ENCODE measurements at places on chromosomes 6 and 20.

GRCh38 chr6:117156741-117157140 lies 108.6 kb upstream of the VGLL2 start:
- no peak overlapping the region for H3K27ac ChIP-seq
- H3K36me3 ChIP-seq: no peaks in the 10 kb centered on the region
- no peaks in the 10 kb centered on the region for H3K27me3 ChIP-seq
- H3K4me3 ChIP-seq: no peak overlapping the region

DNA sequence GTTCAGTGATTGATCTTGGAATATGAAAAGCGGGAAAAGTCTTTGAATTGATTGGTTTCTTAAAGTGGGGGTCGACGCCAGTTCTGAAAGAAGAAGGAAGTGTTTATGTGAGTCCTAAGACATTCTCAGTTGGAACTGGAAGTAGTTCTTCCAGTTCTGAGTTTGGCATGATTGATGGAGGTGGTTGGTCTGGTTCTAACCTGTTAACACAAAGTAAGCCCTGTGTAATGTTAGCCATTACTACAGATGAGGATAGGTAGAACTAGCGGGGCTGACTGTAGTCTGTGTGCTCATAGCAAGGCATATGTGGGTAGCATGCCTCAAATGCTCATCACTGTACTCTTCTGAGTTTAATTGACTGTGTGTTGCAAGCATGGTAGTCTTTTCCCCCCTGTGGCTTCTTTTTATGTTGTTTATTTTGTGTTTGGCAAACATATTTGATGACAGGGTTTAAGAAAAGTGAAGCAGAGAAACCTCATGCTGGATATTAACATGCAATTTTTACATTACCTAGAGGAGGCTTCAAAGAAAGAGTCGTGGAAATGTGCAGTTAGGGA lies 24.9 kb downstream of the CITED2 start:
- no peaks in the 10 kb centered on the region for H3K4me1 ChIP-seq
- no peak overlapping the region for H3K27ac ChIP-seq
- no peaks in the 10 kb centered on the region for H3K27me3 ChIP-seq

DNA sequence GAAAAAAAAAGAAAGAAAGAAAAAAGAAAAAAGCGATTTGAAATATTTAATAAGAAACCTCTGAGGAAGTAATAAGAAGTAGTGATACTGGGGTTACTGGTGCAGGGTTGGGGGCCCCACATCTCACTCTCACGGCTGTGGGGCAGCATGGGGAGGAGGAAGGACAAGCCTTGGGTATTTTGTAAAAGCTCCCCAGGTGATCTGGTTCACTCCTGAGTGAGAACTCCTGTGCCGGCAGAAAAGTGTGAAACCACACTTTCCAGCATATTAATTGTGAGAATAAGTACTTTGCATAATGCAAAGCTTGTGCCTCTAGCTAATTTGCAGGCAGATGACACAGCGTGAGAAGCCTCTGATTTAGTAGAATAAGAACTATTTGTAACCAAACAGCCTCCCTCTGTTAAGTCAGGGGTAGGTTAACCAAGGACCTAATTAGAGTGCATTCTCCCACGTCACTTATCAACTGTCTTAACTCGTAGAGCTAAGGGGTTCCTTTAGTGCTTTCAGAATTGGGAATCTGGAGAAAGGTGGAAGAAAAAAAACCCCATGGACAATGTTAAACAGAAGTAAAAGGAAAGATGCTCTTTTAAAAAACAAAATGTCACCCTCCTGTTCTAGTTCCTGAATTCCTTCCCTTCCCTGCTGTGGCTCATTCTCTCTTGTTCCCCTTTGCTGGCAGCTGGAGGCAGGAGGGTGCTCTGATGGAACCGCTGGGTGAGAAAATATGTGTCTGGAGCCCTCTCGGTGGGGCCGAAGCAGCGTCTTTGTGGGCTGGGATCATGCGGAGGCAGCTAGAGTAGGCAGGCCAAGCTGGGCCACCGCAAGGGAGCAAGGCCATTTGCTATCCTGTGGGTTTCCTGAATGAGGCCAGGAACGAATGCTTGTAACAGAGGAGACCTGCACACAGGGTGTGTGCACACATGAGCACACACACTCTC lies 108.7 kb downstream of the FYN start:
- H3K4me1 ChIP-seq: peaks cover 12% of the 10 kb centered on the region
- H3K27ac ChIP-seq: no peak overlapping the region
- no peak for DNase-seq
- no peak overlapping the region for H3K4me3 ChIP-seq

- no peaks in the 10 kb centered on the region for H3K27me3 ChIP-seq
- no peaks in the 10 kb centered on the region for H3K4me1 ChIP-seq
Observed at GRCh38 chr6:142531727-142532126, 229.9 kb downstream of the ADGRG6 start.

- H3K27me3 ChIP-seq: no peaks in the 10 kb centered on the region
- no peak overlapping the region for H3K4me3 ChIP-seq
- DNase-seq: peak; percentile 61
- no peaks in the 10 kb centered on the region for H3K4me1 ChIP-seq
- peak overlapping the region; percentile 29 for H3K27ac ChIP-seq
Observed at GRCh38 chr6:39901670-39902069, 32.6 kb downstream of the MOCS1 start.

DNA sequence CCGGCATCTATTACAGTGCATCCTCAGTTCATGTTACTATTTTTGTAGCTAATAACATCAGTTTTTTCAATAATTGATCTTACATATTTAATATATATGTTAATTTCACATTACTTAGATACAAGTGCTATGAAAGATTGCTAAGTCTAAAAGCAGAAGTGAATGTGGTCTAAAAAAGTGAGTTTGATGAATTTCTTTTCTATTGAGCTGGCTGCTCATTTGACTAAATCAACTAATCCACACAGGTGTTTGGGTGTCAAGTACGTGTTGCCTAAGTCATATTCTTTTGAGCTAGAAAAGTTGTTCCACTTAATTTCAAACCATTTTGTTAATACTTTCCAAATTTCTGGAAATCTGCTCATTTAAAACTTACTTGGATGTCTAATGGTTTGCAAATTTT lies 46.6 kb upstream of the EZR start:
- H3K27ac ChIP-seq: no peak overlapping the region
- H3K27me3 ChIP-seq: no peaks in the 10 kb centered on the region
- no peak overlapping the region for H3K4me3 ChIP-seq
- DNase-seq: no peak

GRCh38 chr20:19338960-19339359 lies 126.5 kb downstream of the SLC24A3 start:
- no peak overlapping the region for H3K27ac ChIP-seq

- no peaks in the 10 kb centered on the region for H3K36me3 ChIP-seq
- peaks cover 100% of the 10 kb centered on the region for H3K4me1 ChIP-seq
- no peak for DNase-seq
Observed at GRCh38 chr20:50918403-50918802, 12.8 kb downstream of the ADNP start.

DNA sequence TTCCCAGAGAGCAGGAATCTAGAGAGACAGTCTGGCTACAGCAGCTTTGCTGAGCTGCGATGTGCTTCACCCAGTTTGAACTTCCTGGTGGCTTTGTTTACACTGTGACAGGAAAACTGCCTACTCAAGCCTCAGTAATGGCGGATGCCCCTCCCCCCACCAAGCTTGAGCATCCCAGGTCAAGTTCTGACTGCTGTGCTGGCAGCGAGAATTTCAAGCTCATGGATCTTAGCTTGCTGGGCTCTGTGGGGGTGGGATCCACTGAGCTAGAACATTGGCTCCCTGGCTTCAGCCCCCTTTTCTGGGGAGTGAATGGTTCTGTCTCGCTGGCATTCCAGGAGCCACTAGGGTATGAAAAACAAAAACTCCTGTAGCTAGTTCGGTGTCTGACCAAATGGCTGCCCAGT lies 91.0 kb upstream of the ESR1 start:
- H3K4me3 ChIP-seq: no peak overlapping the region
- no peak for DNase-seq
- no peak overlapping the region for H3K27ac ChIP-seq
- H3K4me1 ChIP-seq: no peaks in the 10 kb centered on the region
- no peaks in the 10 kb centered on the region for H3K27me3 ChIP-seq

DNA sequence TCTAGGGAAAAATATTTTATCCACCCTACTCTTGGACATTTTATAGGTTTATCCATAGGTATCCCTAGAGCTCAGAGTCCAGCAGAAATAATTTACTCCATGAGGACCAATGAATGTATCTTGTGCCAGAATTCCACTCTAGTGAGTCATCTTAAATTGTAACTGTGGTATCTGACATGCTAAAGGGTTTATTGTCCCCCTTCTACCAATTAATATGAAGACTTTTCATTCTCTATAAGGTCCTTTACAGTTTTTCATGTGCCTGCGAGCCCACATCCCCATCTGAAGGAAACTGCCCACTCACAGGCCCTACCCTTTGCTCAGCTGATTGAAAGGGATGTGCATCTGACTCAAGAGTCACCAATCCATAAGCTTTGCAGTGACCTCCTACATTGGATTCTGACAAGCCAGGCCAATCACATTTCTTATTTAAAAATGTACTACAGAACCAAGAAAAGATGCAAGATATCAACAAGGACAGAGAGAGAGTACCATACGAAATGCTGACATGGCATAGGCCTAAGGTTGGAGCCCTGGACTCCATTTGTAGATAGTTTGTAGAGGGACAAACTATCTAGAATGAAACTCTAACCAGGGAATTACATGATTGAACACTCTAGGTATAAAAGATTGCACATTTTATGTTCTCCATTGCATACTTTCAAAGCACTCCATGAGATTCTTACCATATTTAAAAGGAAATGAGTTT lies 93.4 kb upstream of the DEFB112 start:
- no peaks in the 10 kb centered on the region for H3K27me3 ChIP-seq
- H3K27ac ChIP-seq: no peak overlapping the region
- H3K36me3 ChIP-seq: no peaks in the 10 kb centered on the region
- no peak for DNase-seq
- H3K4me3 ChIP-seq: no peak overlapping the region
- no peaks in the 10 kb centered on the region for H3K4me1 ChIP-seq

DNA sequence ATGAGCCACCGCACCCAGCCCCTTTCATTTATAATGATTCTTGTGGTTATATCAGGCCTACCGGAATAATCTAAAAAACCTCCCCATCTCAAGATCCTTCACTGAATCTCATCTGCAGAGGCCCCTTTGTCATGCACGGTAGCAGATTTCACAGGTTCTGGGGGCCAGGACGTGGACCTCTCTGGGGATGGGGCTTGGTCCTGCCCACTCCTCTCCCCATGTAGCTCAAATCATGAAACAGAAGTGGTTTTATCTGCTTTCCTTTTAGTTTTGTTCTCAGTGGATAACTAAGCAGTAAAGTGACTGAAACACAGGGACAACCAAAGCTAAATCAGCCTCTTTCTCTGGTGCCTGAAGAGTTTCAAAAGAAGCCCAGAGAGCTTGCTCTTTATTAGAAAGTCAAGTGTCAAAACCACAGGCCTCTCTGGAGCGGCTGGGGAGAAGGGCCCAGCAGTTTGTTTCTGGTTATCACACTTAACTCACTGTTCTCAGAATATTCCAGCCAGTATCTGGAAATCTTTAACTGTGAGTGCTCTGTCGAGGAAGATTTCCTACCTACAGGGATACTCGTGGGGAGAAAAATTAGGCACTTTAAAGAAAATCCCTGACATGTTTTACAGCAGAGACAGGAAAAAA lies 60.6 kb upstream of the FAM184A start:
- no peak for DNase-seq
- H3K36me3 ChIP-seq: no peaks in the 10 kb centered on the region
- H3K4me3 ChIP-seq: no peak overlapping the region
- H3K27me3 ChIP-seq: no peaks in the 10 kb centered on the region

DNA sequence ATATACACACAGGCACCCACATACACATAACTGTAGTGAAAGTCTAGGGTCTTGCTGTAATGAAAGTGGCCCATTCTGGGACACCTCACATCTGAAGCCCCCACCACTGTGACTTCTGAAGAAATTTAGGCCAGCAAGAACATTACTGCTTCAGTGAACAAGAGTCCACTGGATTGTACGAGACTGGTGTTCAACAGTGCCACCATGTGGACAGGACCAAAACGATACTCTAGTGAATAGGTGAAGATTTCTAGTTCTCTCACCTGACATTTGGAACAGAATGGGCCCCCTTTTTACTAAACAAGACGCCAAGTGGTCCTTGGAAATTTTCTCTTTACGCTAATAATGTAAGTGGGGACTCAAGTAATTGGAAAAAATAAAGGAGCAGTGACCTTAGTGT lies 156.9 kb downstream of the MAFB start:
- H3K4me1 ChIP-seq: no peaks in the 10 kb centered on the region
- no peak overlapping the region for H3K27ac ChIP-seq
- H3K4me3 ChIP-seq: no peak overlapping the region

- no peaks in the 10 kb centered on the region for H3K36me3 ChIP-seq
- no peaks in the 10 kb centered on the region for H3K4me1 ChIP-seq
- no peak for DNase-seq
- H3K27ac ChIP-seq: no peak overlapping the region
- H3K27me3 ChIP-seq: no peaks in the 10 kb centered on the region
Observed at GRCh38 chr6:136445063-136445462, 105.2 kb downstream of the MAP7 start.

GRCh38 chr20:47167846-47168245 lies 188.7 kb downstream of the ZMYND8 start:
- H3K4me1 ChIP-seq: no peaks in the 10 kb centered on the region
- H3K27ac ChIP-seq: no peak overlapping the region
- no peaks in the 10 kb centered on the region for H3K27me3 ChIP-seq
- H3K4me3 ChIP-seq: no peak overlapping the region
- peaks cover 4% of the 10 kb centered on the region for H3K36me3 ChIP-seq

DNA sequence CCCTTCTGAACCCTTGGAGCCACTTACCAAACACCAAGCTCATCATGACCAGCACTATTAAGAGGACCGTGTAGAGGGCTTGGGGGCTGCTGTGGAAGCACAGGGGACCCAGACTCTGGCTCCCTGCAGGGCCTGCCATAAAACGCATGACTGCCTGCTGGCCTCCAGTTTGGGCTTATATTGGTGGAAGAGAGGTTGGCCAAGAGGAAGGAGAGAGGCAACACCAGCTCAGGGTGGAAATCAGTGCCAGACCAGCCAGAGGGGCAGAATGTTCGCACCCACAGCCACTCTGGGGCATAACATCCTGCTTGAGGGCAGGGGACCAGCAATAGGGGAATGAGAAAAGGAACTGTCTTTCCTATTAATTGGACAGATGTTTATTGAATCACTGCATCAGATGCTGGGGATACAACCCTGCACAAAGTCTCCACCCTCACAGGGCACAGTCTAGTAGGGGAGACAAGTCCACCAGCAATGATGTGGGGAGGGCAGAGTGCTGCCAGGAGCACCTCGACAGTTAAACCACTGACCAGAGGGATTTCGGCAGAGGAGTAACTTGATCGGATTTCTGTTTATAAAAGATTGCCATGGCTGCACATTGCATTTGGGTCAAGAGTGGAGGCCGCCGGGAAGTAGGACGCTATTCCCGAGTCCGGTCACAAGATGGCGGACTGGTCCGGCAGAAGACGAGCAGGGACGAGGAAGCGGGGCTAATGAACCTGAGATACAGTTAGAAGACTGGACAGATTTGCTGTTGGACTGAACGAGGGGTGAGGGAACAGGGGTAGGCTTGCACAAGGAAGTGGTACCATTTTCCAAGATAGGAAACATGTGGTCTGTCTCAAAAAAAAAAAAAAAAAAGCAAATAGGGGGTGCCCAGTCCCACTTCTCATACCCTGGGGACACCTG lies at the start of gene LY6G5C:
Gene LY6G5C, minus strand, starts transcription at position 842 of the 909 bp plus-strand sequence. Its CDS starts 694 bp downstream, at position 148.
- H3K27ac ChIP-seq: peak within 1 kb of the TSS; percentile 62
- peak within 1 kb of the TSS; percentile 49 for H3K4me3 ChIP-seq
- peak; percentile 88 for DNase-seq
- H3K36me3 ChIP-seq: no peaks in the 10 kb centered on the region

- no peaks in the 10 kb centered on the region for H3K27me3 ChIP-seq
- H3K27ac ChIP-seq: no peak overlapping the region
- DNase-seq: no peak
- H3K4me3 ChIP-seq: no peak overlapping the region
- H3K36me3 ChIP-seq: no peaks in the 10 kb centered on the region
Observed at GRCh38 chr6:13139119-13139518, 189.2 kb downstream of the TBC1D7 start.

Data from tibial artery (tissue), 4 donors.